Thoracic aorta (tissue), 2 donors: ENCODE measurements at places on chromosomes 5 and 9.

GRCh38 chr5:59813761-59814536 lies 79.6 kb downstream of the PDE4D start:
- H3K4me3 ChIP-seq = no peak overlapping the region
- H3K27ac ChIP-seq = no peak overlapping the region
- no peaks in the 10 kb centered on the region for H3K36me3 ChIP-seq
- H3K4me1 ChIP-seq = peaks cover 17% of the 10 kb centered on the region
- no peaks in the 10 kb centered on the region for H3K27me3 ChIP-seq

GRCh38 chr5:24497145-24497544 lies 147.6 kb downstream of the CDH10 start:
- no peaks in the 10 kb centered on the region for H3K36me3 ChIP-seq
- no peak overlapping the region for H3K4me3 ChIP-seq
- H3K4me1 ChIP-seq = no peaks in the 10 kb centered on the region

DNA sequence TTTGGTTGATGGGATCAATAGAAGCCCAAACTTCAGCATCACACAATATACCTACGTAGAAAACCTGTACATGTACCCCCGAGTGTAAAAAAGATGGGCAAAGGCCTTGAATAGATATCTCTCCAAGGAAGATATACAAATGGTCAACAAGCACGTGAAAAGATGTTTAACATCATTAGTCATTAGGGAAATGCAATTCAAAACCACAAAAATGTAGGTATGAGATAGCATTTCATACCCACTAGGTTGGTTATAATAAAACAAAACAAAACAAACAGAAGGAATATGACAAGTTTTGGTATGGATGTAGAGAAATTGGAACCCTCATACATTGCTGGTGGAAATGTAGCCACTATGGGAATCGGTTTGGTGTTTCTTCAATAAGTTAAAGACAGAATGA lies 33.1 kb upstream of the PPARGC1B start:
- DNase-seq = no peak
- H3K27me3 ChIP-seq = no peaks in the 10 kb centered on the region
- H3K36me3 ChIP-seq = no peaks in the 10 kb centered on the region
- H3K27ac ChIP-seq = no peak overlapping the region
- H3K4me1 ChIP-seq = no peaks in the 10 kb centered on the region

DNA sequence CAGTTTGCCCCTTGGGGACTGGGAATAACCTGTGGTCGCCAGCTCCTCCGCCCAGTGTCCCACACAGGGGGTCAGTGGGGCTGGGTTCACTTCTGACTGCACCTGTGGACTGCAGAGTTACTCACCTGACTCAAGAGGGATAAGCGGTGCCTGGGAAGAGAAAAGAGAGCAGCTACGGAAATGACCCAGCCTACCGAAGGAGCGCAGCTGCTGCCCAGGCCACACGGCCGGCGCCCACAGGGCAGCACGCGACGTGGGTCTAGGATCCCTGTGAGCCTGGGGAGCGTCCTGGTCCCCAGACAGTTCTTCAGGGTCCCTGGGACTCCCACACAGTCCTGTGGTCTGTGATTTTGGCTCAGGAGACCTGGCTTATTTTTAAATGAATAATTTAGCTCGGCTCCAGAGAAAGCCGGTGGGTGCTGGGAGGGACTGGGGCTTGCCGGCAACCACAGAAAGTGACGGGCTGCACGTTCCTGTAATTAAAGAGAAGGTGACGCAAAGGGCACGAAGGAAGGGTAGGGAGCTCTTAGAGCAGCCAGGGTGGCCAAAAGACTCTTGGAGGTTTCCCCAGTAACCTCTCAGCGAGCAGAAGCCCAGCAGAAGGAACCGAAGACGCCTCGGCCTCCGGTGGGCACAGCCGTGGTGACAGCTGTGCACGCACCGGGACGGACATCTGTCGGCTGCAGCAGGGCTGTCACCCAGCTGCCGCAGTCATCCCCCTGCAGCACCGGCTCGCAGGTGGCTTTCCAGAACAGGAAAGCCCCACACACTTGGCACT lies 97.5 kb upstream of the FCN2 start:
- peaks cover 11% of the 10 kb centered on the region for H3K4me1 ChIP-seq
- DNase-seq = no peak
- H3K36me3 ChIP-seq = peaks cover 36% of the 10 kb centered on the region
- no peaks in the 10 kb centered on the region for H3K27me3 ChIP-seq

DNA sequence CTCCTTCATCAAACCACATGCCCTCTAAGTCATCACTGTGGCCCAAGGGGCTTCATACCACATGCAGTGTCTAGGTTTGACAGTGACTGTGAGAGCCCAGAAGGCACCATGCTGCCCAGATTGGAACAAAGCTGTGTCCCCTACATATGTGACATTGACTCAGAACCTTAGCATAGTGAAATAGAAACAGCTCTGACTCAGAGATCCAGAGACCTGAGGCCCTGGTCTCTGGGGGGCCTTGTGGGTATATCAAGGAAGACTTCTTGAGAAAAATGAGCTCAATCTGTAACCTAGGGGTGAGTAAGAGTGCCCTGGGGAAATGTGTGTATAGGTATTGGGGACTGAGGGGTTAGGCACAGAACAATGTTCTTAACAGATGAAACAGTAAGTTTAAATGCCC lies 7.1 kb upstream of the ENTREP1 start:
- H3K36me3 ChIP-seq = no peaks in the 10 kb centered on the region
- H3K27ac ChIP-seq = no peak overlapping the region
- H3K4me1 ChIP-seq = no peaks in the 10 kb centered on the region
- no peak overlapping the region for H3K4me3 ChIP-seq
- DNase-seq = no peak

- peaks cover 5% of the 10 kb centered on the region for H3K4me1 ChIP-seq
- no peaks in the 10 kb centered on the region for H3K27me3 ChIP-seq
- H3K27ac ChIP-seq = no peak overlapping the region
- no peak overlapping the region for H3K4me3 ChIP-seq
- DNase-seq = no peak
- H3K36me3 ChIP-seq = no peaks in the 10 kb centered on the region
These were observed 716.4 kb downstream of the SEMA5A start for GRCh38 chr5:8829323-8830029.

DNA sequence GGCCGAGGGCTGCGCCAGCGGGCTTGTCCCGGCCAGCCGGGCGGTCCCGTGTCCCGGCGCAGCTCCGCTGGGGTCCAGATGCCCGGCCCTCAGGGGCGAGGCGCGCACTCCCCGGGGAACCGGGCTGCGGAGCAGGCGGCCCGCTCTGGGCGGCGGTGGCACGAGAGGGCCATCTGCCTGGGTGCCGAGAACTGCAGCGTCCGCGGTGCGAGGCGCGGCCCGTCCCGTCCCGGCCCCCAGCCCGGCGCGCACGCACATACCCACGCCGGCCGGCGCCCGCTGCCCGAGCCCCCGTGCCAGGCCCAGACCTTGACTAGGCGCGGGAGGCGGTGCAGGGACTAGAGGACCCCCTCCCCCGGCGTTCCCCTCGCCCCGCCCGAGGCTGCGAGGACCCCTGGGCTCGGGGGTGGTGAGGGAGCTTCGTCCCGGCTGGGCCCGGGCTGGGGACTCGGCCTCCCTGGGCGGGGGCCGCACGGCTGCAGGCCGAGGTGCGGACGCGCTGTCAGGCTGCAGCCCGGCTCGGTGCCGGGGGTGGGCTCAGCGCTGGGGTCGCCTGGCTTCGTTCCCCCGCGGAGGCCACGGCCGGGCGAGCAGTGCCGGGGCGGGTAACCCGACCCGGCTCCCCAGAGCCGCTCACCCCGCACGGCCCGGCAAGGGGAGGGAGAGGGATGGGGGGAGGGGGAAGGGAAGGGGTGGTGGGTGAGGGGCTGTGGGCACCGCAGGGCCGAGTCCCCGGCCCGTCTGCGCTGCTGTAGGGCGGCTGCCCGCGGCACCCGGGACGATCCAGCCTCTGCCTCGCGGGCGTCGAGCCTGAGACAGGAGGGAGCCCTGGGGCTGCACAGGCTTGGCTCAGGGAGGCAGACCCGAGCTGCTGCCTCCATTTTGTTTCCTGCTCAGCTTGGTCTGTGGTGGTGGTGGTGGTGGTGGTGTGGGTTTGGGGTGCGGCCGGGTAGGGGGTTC lies 1.2 kb upstream of the NSD1 start:
- peaks cover 27% of the 10 kb centered on the region for H3K4me1 ChIP-seq
- no peaks in the 10 kb centered on the region for H3K27me3 ChIP-seq
- no peaks in the 10 kb centered on the region for H3K36me3 ChIP-seq
- peak overlapping the region; percentile 94 for H3K27ac ChIP-seq

DNA sequence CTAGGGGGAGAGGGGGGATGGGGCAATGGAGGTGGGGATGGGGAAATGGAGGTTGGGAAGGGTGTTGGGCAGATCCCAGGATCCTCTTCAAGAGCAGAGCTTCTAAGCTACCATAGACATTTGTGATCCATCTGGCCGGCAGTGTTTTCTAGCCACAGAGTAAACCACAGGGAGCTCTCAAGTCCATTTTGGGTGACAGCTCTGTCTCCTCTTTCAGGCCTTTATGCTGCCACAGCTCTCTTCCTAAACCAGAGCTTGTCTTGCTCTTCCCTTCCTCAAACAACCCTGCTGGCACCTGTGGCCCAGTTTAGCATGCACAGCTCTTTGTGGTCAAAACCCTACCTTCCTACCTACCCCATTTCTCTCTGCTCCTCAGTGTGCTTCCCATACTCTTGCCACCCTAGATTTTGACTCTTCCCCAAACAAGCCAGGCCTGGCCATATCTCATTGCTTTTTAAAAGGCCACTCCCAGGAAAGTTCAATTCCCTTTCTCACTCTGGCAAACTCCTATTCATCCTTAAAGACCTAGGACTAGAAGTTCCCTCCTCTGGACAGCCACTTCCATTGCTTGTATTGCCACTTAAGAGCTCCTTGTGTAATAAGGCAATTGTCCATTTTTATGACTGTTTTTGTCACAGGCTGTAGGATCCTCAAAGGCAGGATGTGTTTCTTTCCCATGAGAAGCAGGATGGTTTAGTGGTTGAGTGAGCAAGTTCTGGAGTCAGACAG lies 84.3 kb upstream of the PANK3 start:
- DNase-seq = no peak
- no peak overlapping the region for H3K4me3 ChIP-seq
- H3K4me1 ChIP-seq = no peaks in the 10 kb centered on the region
- no peak overlapping the region for H3K27ac ChIP-seq
- peaks cover 3% of the 10 kb centered on the region for H3K36me3 ChIP-seq
- no peaks in the 10 kb centered on the region for H3K27me3 ChIP-seq

- H3K36me3 ChIP-seq = no peaks in the 10 kb centered on the region
- DNase-seq = no peak
- H3K27me3 ChIP-seq = no peaks in the 10 kb centered on the region
- no peaks in the 10 kb centered on the region for H3K4me1 ChIP-seq
- H3K4me3 ChIP-seq = no peak overlapping the region
These were observed 265.9 kb downstream of the ENC1 start for GRCh38 chr5:74374656-74375055.

DNA sequence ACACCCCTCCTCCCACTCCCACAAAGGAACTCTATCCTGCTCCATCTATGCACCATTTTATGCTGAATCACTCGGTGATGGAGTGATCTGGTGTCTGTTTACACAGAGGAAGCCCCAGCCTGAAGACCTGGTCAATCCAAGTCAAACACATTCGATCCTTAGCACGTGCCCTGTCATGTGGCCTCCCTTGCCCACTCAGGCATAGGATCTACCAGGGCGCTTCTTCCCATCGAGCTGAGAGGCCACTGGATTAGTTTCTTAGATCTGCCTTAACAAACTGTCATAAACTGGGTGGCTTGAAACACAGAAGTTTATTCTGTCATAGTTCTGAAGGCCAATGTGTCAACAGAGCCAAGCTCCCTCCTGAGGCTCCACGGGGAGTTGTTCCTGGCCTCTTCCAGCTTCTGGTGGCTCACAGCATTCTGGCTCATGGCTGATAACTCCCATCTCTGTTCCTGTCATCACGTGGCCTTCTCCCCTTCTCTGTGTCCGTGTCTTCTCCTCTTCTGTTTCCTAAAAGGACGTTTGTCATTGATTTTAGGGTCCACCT lies 34.2 kb downstream of the FOXI1 start:
- no peak overlapping the region for H3K4me3 ChIP-seq
- H3K27ac ChIP-seq = no peak overlapping the region
- H3K27me3 ChIP-seq = no peaks in the 10 kb centered on the region
- no peaks in the 10 kb centered on the region for H3K4me1 ChIP-seq

GRCh38 chr5:133075572-133076536 lies 24.0 kb downstream of the HSPA4 start:
- no peaks in the 10 kb centered on the region for H3K27me3 ChIP-seq
- H3K27ac ChIP-seq = peak overlapping the region; percentile 78
- no peak for DNase-seq
- peak overlapping the region; percentile 24 for H3K4me3 ChIP-seq
- peaks cover 25% of the 10 kb centered on the region for H3K36me3 ChIP-seq

DNA sequence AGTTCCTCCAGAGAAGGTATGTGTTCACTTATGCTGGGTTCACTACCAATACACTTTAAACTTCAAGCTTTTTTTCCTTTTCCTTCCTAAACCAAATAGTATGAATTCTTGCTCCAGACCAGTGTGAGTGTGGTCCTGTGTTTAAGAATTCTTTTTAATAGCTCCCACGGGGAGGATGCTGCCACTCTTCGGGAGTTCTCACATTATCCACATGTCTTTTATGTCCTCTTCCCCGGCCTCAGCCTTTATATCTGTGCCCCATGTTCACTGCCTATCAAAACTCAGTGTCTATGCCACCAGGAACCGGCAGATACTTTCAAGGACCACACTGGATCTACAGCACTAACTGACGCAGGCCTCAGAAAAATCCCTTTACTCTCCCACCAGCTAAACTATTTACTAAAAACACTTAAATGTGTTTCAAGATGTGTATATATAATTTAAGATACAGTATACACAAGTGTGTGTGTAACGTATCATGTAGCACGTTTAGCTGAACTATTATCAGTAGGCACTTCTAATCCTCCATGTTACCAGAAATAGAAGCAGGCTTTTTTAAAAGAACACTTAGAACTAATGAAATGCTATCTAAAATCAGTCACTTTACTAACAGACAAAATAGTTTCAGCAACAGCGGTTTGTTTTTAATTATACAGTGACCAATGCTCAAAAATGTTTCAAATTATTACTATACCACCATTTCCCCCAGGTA lies 88.0 kb downstream of the PLPP1 start:
- no peaks in the 10 kb centered on the region for H3K36me3 ChIP-seq
- peak overlapping the region; percentile 61 for H3K27ac ChIP-seq
- H3K4me1 ChIP-seq = peaks cover 17% of the 10 kb centered on the region
- H3K27me3 ChIP-seq = no peaks in the 10 kb centered on the region
- DNase-seq = no peak

DNA sequence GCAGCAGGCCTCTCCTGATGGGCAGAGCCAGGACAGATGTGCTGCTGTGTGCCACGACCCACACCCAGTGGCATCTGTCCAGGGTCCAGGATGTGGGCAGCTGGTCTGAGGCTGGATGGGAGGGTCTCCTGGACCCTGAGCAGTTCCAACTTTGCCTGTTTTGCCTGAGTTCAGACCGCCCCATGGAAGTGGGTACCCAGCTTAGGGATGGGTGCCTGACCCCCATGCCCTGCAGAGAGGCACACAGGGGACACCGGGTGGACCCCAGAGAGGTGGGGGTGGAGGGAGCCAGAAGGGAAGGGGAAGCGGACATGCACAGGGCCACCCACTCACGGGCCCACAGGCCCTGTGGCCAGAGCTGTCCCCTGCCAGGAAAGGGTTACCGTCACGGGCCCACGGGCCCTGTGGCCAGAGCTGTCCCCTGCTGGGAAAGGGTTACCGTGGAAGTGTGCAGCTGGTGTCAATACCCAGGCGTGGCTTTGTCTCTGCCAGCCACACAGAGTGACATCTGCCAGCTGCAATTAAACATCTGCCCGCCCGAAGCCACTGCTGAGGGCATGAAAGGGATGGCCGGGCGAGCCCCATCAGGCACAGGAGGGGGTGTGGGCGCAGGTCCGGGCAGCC lies 50.0 kb downstream of the NACC2 start:
- H3K36me3 ChIP-seq = peaks cover 24% of the 10 kb centered on the region
- H3K27me3 ChIP-seq = no peaks in the 10 kb centered on the region
- H3K27ac ChIP-seq = no peak overlapping the region
- H3K4me1 ChIP-seq = no peaks in the 10 kb centered on the region
- no peak overlapping the region for H3K4me3 ChIP-seq
- DNase-seq = no peak
